Cardiac muscle cell (in vitro differentiated cells and primary cell): ENCODE measurements at places on chromosomes 2 and 18.

GRCh38 chr2:144776766-144777165, 256.8 kb upstream of the ZEB2 start:
- DNase-seq: no peak

DNA sequence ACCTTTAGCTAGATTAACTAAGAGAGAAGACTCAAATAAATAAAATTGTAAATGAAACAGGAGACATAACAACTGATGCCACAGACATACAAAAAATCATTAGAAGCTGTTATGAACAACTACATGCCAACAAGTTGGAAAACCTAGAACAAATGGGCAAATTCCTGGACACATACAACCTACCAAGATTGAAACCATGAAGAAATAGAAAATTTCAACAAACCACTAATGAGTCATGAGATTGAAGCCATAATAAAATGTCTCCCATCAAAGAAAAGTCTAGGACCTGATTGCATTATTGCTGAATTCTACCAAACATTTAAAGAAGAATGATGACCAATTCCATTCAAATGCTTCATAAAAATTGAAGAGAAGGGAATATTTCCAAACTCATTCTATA, 54.3 kb downstream of the ST3GAL5 start:
- no peak for DNase-seq

DNA sequence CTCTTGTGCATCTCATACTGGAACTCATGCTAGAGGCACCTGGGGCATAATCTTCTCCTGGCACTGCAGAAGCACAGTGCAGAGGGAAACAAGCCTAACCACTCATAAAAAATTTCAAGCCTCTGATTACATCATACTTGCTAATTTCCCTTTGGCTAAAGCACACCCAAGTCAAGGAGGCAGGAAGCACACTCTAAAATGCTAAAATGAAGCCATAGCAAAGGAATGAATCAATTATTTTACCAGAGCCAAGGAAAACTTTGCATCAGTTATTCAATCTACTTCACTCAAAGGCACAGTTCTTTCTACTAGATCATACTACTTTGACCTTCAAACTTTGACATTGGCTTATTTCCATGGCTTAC, 79.6 kb upstream of the SPOPL start:
- DNase-seq: no peak

GRCh38 chr2:168633895-168634294, 168.5 kb upstream of the NOSTRIN start:
- DNase-seq: no peak

DNA sequence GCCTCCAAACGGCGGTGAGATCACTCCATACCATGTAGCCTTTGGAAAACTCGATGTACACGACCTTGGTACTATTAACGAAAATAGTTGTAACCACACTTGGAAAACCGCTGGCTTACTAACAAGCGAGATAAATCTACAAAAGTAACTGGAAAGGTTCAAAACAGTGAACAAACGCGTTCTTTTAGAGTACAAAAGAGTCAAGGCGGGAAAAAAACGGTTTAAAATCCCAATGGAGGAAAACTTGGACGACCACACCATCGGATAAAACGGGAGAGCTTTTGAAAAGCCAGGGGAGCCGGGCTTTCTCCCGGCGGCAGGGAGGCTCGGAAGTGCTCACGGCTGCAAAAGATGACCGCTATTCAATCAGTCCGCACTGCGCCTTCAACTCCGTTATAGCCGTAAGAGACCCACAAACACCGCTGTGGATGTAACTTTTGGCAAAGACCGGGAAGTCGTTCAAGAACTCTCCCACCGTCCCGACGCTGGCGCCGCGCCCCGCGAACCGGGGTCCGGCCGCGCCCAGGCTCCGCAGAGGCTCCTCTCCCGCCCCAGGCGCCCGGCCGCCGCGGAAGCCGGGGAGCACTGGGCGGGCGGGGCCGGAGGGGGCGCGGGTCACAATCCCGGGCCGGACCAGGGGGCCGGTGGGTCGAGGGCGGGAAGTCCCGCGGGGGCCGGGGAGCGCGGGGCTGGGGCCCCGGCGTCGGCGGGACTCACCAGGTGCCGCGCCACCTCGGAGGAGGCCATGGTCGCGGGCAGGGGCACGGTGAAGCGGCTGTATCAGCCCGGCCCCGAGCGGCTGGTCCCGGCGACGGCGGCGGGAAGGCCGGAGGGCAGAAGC, 465 bp downstream of the SEPTIN10 start:
- peak; percentile 72 for DNase-seq

- DNase-seq: no peak
Observed at GRCh38 chr2:10772201-10772867, 40.3 kb downstream of the PDIA6 start.

DNA sequence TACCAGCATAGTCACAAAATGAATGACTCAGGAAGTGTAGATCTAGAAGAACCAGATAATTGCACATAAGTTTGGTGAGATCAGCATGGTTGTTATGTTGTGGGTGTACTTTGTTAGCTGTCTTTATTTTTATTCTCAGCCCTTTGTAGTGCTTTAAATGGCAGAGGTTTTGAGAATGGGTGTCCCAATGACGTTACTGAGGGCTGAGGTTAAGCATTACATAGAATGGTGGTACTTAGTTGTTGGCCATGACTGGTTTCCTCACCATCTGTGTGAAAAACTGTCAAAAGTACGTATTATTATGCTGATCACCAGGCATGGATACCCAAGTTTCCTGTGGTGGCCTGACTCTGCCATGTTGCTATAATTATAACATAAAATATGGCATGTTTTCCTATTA, 165.8 kb downstream of the UBE2E3 start:
- DNase-seq: no peak
